ENCODE measurements at places on chromosomes 4 and X. TPM values are rescaled to one million over a fixed set of nuclear protein-coding genes. Genes with fewer than 3 reads are reported as not detected.

The NUDT10 gene
- 0.60 TPM for polyA plus RNA-seq

The TREX2 gene
- polyA plus RNA-seq, result 1.9 TPM

The BCORL1 gene
- 1.0 TPM for polyA plus RNA-seq

The PGAM4 gene
- not detected for polyA plus RNA-seq

The FAM47A gene
- polyA plus RNA-seq, result not detected

The SRPX gene
- 10.4 TPM for polyA plus RNA-seq

The CXorf49 gene
- not detected for polyA plus RNA-seq

All from esophagus (tissue), 2 donors.